Astrocyte of the spinal cord (primary cell): ENCODE measurements at places on chromosomes 6 and 20.

GRCh38 chr6:14767226-14767625 is 478.6 kb upstream of the JARID2 start:
- no peak for DNase-seq

GRCh38 chr6:132624175-132624574 is at the start of gene TAAR2:
TSS of gene TAAR2 (minus strand) at chr6:132624275. CDS start at chr6:132624275, 0 bp downstream.
- DNase-seq: no peak

- DNase-seq: peak; percentile 7
Observed at GRCh38 chr6:23245572-23245971, 676.2 kb downstream of the HDGFL1 start.

DNA sequence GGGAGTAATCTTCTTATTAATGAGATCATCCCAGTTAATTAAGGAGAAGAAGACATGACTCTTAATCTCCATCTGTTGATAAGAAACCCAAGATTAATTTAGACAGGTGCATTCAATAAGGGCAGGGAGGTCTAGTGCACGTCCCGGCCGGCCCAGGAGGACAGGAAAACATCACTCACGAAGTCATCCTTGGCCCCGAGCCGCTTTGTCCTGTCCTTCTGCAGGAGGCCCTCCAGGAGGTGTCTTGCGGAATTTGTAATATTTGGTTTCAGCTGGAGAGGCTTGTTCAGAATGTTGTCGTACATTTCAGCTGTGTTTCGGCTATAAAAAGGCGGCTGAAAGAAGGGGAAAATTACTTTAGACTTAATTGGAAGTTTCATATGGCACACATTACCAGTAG is 118.4 kb upstream of the SLC2A12 start:
- peak; percentile 44 for DNase-seq

- peak; percentile 67 for DNase-seq
Observed at GRCh38 chr6:41503827-41504465, 42.2 kb upstream of the FOXP4 start.

DNA sequence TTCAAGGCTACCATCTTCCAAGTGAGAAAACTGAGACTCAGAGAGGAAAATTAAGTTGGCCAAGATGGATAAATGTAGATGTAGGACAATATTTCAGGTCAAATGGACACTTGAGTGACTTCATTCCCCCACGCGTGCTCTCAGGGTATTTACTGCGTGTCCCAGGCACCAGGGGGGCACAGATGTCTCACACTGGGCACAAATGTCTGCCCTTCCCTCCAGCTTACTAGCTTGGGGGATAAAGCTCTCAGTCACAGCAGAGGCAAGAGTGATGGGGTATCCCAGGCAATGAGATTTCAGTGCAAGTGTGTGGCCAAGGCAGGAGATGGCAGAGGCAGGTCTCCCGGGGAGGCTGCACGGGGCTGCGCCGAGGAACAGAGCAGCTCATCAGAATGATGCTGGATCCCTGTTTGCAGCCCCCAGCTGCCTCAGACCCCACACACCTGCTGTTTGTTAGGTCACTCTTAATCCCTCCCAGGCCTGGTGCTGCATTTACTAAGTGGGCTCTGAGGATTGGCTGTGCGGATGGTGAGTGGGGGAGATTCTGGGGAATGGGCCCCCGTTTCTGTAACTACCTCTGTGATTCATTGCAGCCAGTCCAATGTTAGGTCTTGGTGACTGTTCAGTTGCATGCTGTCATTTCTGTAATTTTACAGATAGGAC is 44.1 kb downstream of the PTK7 start:
- no peak for DNase-seq

- DNase-seq: peak; percentile 2
Observed at GRCh38 chr6:10847684-10848083, 9.3 kb upstream of the MAK start.
